ENCODE measurements at places on chromosomes 6 and 20.
A peak's percentile ranks its signal among the peaks of the same experiment; 100 is the strongest.

DNA sequence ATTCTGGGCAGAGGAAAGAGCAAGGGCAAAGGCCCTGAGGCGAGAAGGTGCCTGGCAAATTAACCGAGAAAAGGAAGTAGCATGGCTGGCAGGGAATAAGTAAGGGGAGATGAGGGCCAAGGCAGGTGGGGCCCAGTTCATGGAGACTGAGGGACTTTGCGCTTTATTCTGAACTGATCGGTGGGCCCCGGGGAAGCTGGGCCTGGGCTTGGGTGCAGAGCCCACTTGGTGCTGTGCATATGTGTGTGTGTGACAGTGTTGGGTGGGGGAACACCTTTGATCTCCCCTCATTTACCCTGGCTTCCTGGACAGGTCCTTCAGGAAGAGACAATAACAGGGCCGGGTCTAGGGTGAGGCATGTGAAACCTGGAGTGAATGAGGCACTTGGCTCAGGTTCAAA lies 2.9 kb upstream of the MDFI start:
- no peak for DNase-seq

- DNase-seq: peak; percentile 73
These were observed 40.6 kb downstream of the TOX2 start for GRCh38 chr20:43955062-43955749.

DNA sequence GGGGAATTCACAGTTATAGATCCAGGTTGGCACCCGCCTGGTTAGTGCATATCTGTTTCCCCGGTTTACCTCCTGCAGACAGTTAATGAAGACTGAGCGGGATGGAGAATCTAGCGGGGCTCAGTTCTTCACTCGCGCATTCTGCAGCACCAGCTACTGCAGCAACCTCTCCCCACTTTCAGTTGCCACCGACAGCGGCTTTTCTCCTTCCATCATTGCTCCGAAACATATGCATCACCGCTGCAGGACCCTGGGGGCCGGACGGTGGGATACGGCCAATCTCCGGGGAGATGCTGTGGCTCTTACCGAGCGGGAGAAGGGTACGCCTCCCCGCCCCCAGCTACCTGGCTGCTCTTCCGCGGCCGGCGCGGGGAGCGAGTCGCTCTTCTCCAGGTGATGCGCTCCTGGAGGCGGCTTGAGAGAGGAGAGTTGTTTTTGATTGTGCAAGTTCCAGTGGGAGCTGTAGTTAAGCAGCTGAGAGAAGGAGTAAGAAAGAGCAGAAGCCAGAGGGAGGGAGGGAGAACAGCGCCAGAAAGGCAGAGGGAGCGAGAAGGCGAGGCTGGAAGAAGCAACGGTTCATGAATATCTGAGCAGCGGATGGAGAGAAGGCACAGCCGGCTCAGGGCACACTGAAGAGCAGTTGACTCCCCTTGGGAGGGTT lies at the start of gene SGK1:
Gene SGK1, minus strand, starts transcription at position 642 of the 661 bp plus-strand sequence. CDS start 652 bp downstream, outside the sequence.
- DNase-seq: no peak

- peak; percentile 78 for DNase-seq
These were observed 179.5 kb upstream of the AKAP12 start for GRCh38 chr6:151060096-151060765.

DNA sequence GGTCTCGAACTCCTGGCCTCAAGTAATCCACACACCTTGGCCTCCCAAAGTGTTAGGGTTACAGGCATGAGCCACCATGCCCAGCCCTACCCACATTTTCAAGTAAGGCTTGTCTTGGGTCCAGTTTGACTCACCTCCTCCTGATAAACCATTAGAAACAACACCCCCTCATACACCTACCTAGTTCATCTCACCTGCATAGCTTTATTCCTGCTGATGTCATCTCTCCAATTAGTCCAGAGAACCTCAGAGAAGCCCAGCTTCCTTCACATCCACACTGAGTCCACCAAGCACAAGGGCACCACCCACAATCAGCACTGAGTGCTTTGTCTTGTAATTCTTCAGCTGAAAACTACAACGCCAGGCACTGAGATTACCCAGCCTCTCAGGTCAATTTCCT lies 35.3 kb downstream of the KIF16B start:
- DNase-seq: no peak

DNA sequence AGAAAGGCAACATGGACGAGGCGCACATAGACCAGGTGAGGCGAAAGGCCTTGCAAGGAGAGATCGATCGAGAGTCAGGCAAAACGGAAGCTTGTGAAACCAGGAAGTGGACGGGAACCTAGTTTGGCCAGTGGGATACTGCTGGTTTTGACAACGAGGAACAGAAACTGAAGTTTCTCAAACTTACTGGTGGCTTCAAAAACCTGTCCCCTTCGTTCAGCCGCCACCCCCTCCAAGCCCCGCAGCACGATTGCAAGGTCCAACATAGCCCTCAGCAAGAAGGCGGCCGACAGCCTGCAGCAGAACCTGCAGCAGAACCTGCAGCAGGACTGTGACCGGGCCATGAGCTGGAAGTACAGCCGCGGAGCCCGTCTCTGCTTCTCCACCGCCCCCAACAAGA lies 238.0 kb downstream of the KHDC1L start:
- DNase-seq: no peak

GRCh38 chr6:30741063-30741779 lies 1.3 kb downstream of the FLOT1 start:
- DNase-seq: no peak

DNA sequence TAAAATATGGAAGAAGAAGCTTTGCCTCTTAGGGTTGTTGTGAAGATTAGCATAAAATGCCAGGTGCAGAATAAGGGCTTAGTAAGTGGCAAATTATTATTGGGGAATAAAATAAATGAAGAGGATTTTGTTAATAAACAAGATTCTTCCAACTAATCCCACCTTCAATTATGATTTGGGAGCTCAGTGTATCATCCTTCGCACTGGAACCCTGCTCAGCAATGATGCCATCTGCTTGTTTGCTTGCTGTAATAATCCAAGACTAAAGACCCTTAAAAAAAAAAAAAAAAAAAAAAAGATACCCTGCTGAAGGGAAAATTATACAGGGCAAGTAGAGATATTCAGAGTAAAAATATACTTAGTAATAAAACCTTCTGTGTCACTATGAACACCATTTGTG lies 62.0 kb upstream of the RREB1 start:
- DNase-seq: no peak

DNA sequence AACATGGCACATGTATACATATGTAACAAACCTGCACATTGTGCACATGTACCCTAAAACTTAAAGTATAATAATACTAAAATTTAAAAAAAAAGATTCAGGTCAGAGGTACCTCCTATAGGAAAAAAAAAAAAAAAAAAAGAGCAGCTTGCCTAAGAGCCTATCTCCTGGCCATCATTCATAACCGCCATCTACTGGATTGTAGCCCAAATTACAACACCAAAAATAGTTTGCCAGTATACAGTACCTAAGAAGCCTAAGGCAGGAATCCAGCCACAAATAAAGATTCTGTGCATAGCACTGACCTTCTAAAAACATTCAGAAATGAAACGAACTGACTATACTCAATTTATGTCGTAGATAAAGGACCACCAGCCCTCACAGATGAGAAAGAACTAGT lies 438.4 kb upstream of the ADGRB3 start:
- no peak for DNase-seq

GRCh38 chr6:55705451-55706440 lies 126.8 kb upstream of the HMGCLL1 start:
- DNase-seq: no peak

- peak; percentile 5 for DNase-seq
These were observed 30.9 kb upstream of the AVP start for GRCh38 chr20:3115190-3116107.

DNA sequence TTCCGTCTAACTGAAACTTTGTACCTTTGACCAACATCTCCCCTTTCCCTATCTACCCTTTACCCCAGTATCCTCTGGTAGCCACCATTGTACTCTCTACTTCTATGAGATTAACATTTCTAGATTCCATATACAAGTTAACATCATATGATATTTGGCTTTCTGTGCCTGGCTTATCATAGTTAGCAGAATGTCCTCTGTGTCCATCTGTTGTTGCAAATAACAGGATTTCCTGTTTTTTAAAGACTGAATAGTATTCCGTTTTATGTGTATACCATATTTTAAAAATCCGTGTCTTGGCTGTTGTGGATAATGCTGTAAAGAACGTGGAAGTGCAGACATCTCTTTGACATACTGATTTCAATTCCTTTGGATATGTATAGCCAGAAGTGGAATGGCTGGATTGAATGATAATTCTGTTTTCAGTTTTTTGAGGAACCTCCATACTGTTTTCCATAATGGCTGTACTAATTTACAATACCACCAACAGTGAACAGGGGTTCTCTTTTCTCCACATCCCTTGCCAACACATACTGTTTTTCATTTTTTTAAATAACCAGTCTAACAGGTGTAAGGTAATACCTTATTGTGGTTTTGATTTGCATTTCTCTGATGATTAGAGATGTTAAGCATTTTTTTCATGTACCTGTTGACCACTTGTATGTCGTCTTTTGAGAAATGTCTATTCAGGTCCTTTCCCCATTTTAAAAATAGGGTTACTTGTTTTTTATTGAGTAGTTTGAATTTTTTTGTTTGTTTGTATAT lies 53.8 kb downstream of the CDC5L start:
- DNase-seq: no peak

DNA sequence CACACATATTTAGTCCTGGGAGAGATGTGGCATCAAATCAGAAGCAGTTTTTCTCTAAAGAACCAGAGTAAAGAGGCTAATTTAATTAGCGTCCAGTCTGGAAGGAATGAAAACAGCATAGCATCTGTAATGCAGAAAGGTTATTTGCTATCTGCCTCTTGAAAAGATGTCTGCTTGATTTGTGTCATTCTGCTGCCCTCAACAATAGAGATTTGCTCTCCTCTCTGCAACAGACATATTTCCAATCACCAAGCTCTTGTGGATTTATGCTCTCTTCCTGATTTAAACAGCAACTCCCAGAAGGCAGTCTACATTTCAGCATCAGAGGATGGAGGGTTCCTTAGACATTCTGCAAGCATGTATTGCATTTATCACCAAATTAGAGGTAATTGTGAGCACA lies 53.5 kb upstream of the AKAP12 start:
- no peak for DNase-seq

DNA sequence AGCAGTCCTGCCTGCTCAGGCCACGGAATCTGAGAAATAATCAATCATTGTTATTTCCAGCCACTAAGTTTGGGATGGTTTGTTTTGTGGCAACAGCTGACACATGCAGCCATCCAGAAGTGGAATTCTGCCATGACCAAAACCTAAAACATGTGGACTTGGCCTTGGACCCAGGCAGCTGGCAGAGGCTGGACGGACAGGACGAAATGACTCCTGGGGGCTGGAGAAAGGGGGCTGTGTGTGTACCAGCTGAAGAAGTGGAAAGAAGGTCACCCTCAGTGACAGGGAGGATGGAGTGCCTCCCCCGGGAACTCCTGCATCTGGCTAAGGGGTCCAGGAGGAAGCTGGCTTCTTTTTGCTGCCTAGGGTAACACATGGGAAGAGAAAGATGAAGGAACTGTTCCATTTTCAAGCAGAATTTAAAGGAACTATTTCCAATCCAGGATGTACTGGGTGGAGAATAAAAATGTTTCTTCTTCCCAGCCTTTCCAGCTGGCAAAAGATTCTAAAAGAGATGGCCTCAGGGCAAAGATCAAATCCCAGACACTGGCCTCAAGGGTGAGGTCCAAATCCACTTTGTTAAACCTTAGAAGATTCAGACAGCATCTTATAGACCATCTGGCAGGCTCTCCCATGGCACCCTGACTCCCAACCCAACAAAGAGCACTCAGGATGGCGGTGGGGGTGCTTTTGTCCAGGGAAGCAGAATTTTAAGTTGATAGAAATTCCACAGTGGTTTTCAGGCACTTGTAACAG lies 14.3 kb downstream of the SERPINB6 start:
- no peak for DNase-seq

GRCh38 chr6:138371720-138372119 lies 6.0 kb upstream of the SMIM28 start:
- peak; percentile 84 for DNase-seq

GRCh38 chr20:57425150-57426013 lies 34.2 kb downstream of the RBM38 start:
- no peak for DNase-seq

GRCh38 chr6:113825781-113826180 lies 31.4 kb upstream of the MARCKS start:
- DNase-seq: peak; percentile 77

DNA sequence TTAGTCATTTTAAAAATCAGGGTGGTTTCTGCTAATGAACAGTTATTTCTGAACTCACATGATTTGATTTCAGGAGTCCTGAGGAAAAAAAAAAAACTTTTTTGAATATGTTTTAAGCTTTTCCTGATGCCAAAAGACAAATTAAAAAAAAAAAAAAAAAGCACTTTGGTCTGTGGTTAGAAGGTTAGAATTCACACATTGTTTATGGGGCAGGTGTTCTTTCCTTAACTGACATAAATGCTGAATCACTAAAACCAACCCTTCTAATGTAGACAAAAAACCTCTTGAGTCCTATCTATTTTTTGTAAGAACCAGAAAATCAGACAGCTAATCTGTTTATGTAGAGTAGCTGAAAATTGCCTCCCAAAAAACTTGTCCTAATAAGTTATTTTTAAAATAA lies 20.4 kb downstream of the THEMIS start:
- DNase-seq: no peak

DNA sequence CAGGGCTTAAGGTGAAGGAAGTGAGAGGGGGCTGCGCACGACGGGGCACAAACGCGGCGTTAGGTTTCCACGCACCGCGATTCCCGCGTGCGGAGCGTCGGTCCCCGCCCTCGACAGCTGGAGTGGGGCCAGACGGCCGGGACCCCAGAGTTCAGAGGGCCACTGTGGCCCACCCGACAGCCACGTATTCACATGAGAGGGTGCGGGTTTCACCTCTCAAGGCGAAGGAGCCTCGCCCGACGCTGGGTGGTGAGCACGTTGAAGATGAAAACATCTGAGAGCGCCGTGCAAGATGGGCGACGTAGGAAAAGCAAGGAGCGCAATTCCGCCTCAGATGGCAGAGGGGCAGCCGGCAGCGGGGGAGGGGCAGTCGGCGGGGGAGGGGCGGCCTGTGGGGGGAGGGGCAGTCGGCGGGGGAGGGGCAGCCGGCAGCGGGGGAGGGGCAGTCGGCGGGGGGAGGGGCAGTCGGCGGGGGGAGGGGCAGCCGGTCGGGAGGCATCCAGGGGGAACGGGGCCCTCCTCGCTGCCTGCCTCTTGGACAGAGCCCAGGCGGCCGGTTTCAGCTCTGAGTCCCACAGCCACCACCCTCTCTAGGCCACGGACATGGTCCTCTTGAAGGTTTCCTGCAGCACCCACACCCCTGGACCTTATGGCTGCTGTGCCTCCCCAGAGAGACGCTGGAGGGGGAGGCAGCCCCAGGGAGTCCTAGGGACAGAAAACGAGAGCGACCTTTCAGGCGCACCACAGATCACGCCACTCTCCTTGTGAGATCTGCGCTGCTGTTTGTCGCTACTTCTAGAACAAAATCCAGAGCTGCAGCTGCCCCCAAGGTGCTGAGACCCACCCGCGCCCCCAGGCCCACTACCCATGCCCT lies 113.7 kb downstream of the DLL1 start:
- no peak for DNase-seq

DNA sequence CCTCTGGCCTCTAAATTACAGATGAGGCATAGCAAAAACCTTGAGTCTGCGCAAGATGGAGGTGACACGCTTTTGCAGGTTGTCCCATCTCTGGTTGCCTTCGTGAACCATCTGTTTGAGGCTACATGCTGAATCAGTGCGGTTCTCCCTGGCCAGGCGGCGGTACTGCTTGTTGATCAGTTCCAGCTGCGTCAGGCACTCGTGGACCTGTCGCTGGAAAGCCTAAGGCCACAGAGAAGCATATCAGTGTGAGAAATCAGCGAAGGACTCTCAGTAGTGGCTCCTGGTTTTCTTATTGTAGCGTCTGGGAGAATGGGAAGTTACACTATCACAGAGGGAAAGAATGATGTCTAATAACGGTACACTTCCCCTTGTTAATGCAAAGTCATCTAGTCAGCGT lies 344.4 kb downstream of the ESR1 start:
- no peak for DNase-seq

GRCh38 chr6:98764373-98764911 lies 69.9 kb upstream of the POU3F2 start:
- DNase-seq: no peak
